Hindlimb muscle (tissue), 1 donor: ENCODE measurements at places on chromosomes 12 and 14.

DNA sequence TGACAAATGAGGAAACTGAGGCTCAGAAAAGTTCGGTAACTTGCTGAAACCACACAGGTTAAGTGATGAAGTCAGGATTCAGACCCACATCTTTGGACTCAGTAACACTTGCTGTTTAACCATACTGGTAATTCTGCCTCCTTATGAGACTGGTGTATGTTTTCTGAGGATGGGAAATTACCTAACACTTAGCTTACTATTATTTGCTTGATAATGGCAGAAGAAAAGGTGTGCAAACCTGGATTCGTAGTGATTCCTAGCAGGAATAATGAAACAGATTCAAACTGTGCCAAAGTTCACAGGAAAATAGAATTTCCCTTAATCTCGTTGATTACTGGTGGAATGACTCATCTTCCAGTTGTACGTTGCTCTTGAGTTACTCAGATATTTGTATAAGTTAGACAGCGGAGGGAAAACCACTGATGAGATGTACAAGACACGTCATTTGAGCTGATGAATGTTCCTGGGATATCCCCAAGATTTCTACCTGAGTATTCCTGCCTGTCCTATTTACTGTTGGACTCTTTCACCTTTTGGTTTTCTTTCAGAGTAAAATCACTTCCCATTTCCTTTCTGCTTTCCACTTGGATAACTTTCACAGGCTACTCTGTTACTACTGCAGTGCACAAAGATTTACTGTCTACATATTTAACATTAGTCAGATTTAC is 37.5 kb downstream of the PRORP start:
- DNase-seq = no peak

GRCh38 chr12:56863789-56864188 is 70.4 kb downstream of the SDR9C7 start:
- no peak for DNase-seq

DNA sequence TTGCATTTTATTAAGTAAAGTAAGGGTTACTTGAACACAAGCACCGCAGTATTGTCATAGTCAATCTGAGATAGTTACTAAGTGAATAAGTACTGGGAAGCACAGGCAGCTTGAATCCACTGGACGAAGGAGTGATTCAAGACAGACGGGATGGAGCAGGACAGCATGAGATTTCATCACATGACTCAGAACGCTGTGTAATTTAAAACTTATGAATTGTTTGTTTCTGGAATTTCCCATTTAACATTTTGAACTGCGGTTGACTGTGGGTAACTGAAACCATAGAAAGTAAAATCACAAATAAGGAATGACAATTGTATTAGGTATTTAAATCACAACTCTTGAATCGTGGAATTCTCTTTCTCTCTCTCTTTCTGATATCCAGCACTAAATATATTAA is 1630.4 kb upstream of the SEL1L start:
- peak; percentile 4 for DNase-seq

GRCh38 chr12:75587340-75588106 is 76.1 kb upstream of the KRR1 start:
- DNase-seq = no peak

- no peak for DNase-seq
Observed at GRCh38 chr12:104010121-104010520, 39.9 kb downstream of the GLT8D2 start.

GRCh38 chr12:109538191-109538863 is 35.0 kb downstream of the MMAB start:
- DNase-seq = no peak

DNA sequence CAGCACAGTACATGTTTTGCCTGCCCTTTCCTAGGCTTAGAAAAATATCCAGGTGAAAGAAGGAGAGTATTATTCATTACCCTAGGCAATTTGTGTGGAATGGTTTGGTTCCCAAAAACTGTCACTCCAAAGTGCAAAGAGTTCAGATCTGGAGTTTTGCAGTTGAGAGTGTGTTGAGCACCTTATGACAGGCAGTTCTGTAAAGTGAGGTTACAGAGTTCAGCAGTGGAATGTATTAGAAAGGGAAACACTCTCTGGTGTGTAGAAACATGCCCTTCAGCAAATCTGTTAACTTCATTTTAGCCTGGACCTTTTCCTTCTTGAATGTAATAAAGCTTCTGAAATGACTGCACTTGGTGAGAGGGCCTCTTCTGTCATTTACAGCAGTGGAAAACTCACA is 154.0 kb upstream of the SSTR1 start:
- no peak for DNase-seq

DNA sequence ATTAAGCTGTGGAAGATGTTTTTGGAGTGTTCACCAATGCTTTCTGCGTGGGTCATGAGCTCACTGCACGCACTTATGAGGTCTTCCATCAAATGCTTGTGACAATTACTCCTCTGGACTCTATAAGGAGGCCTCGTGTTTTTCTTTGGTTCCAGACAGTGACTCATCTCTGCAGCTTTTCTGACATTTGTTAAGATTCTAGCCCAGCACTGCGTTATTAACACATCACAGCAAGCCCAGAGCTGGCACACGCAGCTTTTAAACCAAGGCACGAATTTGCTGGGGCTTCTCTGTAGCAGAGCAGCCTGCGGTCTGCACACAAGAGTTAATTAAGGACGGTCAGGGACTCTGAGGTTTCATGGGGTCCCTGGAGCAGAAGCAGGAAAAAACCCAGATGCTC is 16.9 kb downstream of the MEG3 start:
- no peak for DNase-seq

DNA sequence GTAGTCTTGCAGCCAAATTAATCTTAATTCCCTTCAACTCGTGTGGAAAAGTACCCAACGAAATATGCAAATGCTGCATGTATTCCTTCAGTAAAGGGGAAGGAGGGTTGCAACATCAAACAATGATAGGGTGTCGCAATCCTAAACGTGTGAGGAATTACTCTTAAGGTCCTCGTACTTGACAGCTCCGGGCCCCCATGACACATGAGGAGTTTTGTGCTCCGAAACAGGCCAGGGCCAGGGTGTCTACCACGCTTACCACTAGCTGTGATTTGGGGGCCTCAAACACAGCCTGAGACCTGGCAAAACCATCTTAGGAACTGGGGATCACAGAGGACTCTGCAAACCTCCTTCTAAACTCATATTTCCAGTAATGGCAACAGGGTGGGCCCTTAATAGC is 20.4 kb downstream of the FOS start:
- DNase-seq = no peak

- peak; percentile 51 for DNase-seq
Observed at GRCh38 chr12:68746572-68747180, 700 bp downstream of the SLC35E3 start.

GRCh38 chr12:57092529-57092862 is 3.6 kb downstream of the NAB2 start:
- DNase-seq = no peak

DNA sequence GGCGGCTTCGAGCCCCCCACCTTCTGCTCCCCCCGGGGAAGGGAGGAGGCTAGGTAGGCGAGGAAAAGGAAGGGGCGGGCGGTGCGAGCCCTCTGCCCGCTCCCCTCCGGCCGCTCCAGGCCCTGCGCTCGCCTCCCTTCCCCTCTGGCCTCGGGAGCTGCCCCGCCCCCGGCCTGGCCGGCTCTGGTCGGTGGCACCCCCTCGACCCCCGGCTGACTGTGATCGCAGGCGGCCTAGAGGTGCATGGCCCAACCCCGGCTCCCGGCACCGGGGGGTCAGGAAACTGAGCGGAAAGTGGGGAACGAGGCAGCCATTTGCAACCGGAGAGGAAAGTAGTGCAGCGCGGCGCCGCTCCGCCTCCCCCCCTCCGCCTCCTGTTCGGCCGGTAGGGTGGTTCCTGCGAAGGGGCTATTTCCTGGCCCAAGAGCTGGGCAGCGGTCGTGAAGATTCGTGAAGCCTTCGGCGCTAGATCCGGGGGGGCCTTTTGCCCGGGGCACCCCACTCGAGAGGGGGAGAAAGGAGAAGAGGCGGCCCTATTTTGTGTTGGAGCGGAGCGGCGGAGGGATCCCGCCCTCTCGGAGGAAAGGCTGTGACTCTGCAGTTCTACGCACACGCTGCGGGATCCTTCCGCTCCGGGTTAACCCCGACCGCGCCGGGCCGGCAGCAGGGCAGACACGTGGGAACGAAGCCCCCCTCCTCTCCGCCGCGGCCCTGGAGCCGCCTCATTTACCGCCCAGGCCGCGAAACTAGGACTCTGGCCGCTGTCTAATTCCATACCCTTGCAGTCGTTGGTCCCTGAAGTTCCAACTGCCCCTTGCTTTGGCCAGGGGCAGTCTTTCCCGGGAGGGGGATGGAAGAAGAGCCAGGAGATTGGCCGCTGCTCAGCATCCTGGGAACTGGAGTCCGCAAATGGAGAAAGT is at the start of gene KMT2D:
Gene KMT2D, minus strand, starts transcription at position 558 of the 920 bp plus-strand sequence. CDS start 5,470 bp downstream, outside the sequence.
- DNase-seq = peak; percentile 96

- DNase-seq = peak; percentile 83
Observed at GRCh38 chr12:39619660-39620433, at the start of gene ABCD2. ABCD2 (minus strand) TSS chr12:39619803; CDS start chr12:39619615, 188 bp downstream.

- no peak for DNase-seq
Observed at GRCh38 chr12:110245369-110245772, 35.7 kb upstream of the ATP2A2 start.

DNA sequence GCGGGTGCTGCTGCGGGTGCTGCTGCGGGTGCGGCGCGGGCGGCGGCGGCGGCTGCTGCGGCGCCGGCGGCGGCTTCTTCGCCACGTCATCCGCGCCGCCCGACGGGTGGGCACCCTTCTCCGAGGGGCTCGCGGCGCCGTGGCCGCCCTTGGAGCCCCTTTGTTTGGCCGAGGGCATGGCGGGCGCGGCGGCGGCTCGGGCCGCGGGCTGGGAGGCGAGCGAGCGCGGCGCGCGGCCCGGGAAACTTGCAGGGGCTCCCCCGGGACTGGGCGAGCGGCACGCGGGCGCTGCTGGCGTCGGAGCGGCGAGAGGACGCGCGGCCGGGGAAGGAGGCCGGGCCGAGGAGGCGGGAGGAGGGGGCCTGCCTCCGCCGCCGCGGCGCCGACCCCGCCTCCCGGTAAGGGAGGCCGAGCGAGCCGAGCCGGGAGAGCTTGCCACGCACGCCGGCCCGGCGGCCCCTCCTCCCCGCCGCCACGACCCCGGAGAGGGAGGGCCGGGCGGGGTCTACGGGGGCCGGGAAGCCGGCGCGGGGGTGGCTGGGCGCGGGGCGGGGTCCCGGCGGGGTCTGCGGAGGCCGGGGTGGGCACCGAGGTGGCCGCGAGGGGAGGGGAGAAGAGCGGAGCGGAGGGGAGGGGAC is at the start of gene CKAP4:
Gene CKAP4, minus strand, starts transcription at position 347 of the 638 bp plus-strand sequence. Its CDS starts 169 bp downstream, at position 178.
- peak; percentile 91 for DNase-seq

GRCh38 chr12:6962285-6963015 is 8.0 kb downstream of the PHB2 start:
- DNase-seq = no peak

- DNase-seq = no peak
Observed at GRCh38 chr14:62528296-62528695, 517.0 kb downstream of the KCNH5 start.

- no peak for DNase-seq
Observed at GRCh38 chr14:105425823-105426247, 6.2 kb downstream of the MTA1 start.

GRCh38 chr14:101564819-101565698 is 3.8 kb downstream of the DIO3 start:
- DNase-seq = no peak

- DNase-seq = no peak
Observed at GRCh38 chr14:24875203-24875838, 174.6 kb downstream of the STXBP6 start.

GRCh38 chr14:59771577-59771976 is 99.0 kb downstream of the RTN1 start:
- no peak for DNase-seq

- DNase-seq = no peak
Observed at GRCh38 chr14:68403191-68404145, 389.4 kb downstream of the ZFP36L1 start.

DNA sequence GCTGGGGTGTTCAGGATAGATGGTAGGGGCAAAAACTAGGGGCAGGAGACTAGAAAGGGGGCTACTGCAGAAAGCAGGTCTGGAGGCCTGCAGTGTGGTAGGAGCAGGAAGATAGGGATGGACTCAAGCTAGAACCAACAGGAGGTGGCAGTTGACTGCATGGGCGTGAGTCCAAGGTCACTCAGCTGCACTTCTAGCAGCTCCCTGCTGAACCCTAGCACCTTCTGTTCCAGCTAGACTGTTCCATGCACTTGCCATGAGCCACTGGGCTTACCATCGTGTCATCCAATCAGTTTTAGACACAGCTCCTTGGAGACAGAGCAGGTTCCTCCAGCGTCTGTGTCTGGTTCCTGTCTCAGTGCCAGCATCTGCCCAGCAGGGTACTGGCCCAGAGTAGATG is 11.3 kb upstream of the KRT8 start:
- no peak for DNase-seq

GRCh38 chr12:108295641-108296040 is 43.5 kb downstream of the CMKLR1 start:
- DNase-seq = no peak

- no peak for DNase-seq
Observed at GRCh38 chr14:71444030-71444822, 488.0 kb upstream of the RGS6 start.

DNA sequence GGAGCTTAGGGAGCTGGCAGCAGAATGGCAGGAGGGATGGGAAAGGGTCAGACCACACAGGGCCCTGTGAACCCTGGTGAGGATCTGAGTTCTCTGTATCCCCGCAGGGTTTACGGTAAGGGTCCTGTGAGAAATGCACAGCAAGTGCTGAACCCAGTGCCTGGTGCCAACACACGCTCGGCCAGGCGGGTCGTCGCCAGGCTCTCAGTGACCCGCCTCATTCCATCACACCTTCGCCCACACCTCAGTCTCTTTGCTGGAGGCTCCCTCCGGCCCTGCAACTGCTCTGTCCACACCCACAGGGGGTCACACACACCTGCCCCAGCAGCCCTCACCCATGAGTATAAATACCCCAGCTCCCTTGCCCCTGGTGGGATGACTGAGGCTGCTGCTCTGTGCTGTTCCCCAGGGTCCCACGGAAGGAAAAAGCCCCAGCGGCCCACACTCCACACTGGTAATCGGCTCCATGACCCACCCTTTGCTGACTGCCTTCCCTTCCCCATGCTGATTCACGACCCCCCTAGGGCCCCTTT is 23.1 kb downstream of the CAMKK2 start:
- DNase-seq = no peak

DNA sequence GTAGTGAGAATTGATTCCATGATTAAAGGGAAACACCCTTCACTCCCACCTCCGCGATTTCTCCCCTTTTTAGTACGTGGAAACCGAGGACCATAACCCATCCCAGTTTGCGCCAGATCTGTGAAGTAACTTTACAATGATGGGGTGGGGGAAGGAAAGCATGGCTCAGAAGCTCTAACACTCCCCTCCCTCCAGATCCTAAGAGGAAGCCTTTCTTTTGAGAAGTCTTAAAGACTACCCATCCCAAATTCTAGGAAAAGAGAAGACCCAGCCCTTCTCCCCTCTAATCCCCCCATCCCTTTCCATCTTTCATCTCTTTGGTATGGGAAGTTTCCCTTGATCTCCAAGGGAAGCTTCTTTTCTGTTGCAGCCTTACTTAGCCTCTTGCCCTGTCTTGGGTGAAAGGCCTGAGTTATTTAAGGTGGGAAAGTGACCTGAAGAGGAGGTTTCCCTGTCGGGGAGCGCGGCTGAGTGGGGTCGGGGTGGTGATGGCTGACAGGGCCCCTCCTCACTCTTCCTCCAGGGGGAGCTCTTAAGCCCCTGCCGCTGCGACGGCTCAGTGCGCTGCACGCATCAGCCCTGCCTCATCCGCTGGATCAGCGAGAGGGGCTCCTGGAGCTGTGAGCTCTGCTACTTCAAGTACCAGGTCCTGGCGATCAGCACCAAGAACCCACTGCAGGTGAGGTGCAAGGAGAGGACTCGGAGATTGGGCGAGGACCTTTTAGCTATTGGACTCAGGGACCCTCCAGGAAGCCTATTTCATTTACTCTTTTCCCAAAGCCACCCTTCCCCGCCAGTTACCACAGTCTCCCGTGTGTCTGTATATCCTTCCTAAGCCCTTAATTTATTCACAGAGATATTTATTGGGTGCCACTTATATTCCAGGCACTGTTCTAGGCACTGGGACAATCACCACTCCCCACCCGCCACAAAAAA is 1.8 kb downstream of the MARCHF9 start:
- no peak for DNase-seq
